T-helper 1 cell (primary cell): ENCODE measurements at places on chromosomes 6 and 20.

DNA sequence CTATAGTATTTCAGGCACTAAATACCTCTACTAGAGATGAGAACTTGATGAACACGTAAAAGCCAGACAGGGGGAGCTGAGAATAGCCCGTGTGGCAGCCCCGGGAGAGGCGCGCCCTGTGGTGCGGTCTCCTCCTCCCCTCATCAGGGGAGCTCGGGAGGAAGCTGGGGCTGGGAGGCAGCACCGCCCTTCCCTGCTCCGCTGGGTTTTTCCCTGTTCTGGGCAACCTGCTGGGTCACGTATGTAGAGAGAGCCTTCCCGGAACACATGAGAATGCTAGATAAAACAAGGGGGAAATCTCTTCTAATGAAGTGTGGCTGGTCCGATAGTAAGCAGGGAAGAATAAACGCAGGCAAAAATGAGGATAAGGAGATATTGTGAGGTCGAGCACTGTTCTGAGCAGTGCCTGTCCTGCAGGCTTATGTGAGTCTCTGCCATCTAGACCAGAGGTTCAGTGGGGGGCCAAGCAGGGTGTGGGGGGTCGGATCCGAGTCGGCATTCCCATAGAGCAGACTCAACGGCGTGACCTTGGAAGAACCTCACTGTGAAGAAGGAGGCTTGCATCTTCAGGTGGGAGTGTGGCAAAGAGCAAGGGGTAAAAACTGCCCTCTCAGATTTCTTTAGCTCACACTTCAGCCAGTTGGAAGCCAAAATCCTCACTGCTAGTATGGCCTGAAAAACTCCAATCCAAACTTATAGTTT is 13.4 kb upstream of the RPS6KA2 start:
- DNase-seq, result no peak

DNA sequence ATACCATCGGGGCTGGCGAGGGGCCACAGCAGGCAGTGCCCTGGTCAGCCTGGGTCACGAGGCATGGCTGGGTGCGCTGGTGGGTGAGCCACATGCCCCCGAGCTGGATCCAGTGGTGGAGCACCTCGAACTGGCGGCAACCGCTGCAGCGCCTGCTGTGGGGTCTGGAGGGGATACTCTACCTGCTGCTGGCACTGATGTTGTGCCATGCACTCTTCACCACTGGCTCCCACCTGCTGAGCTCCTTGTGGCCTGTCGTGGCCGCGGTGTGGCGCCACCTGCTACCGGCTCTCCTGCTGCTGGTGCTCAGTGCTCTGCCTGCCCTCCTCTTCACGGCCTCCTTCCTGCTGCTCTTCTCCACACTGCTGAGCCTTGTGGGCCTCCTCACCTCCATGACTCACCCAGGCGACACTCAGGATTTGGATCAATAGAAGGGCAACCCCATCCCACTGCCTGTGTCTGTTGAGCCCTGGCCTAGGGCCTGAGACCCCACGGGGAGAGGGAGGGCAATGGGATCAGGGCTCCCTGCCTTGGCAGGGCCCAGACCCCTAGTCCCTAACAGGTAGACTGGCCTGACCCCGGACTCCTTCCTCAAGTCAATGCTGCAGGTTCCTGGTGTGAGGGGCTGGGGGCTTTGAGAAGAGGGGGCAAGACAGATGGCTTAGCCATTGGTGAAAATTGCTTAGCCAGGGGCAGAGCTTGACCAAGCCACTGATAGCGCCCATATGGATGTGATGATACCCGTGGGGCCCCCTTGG is 598 bp downstream of the TMEM239 start:
- DNase-seq, result no peak

DNA sequence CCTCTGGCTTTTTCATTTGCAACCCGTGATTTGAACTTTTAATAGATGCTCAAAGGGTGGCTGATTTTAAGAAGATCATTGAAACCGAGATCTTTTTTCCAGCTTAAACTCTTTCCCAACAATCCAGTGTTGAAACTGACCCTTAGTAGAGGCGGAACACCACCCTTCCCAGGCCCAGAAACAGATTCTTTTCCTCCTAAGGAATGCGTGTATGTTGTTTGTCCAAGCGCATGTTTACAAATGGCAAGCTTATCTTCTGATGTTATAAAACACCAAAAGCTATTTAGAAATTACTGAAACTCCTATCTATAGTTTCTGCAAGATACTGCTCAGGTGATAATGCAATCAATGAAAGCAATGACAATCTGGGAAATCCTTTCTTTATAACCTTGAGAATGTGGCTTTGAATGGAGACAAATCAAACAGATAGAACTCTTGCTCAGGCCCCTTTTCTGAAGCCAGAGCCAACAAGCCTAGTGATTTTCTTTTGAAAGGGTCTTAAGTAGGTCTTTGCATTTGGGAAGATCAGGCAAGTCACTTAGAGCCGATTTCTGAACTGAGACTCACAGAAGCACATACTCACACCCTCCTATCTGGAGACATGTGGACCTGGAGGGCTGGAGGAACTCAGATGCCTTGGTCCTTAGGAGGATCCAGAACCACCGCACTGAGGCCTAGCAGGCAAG is 9.1 kb downstream of the BANF2 start:
- DNase-seq, result no peak

DNA sequence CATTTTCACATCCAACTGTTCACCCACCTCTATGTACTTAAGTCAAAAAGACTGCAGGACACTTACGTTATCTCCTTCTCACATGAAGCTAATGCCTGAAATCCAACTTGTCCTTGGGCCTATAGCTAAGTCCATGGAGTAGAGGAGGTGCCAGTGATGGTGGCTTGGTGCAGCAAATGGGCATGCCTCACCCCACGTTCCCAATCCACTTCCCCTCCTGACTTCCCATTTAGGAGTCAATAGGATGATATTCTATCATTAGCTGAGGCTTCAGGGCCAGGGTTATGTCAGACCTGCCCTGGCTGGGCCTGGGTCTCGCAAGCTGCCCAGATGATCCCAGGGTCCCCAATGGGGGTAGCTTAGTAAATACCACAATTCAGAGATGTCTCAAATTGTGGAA is 410.4 kb downstream of the MAFB start:
- DNase-seq, result no peak

DNA sequence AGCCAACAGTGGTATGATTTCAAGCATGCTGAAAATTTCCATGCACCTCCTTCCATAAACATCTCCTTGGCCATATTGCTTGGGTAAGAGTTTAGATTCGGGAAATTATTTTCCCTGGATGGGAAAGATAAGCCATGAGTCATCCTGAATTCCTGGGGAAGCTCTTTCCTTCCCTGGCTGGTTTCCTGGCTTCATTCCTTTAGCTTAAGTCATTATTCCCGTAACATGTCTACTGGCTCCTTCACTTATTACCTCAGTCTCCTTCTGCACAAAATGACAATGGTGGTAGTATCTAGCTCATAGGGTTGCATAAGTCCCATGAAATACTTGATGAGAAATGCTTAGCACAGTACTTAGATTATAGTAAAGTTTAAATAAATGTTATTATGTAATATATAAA is 27.6 kb downstream of the TINAG start:
- DNase-seq, result no peak

DNA sequence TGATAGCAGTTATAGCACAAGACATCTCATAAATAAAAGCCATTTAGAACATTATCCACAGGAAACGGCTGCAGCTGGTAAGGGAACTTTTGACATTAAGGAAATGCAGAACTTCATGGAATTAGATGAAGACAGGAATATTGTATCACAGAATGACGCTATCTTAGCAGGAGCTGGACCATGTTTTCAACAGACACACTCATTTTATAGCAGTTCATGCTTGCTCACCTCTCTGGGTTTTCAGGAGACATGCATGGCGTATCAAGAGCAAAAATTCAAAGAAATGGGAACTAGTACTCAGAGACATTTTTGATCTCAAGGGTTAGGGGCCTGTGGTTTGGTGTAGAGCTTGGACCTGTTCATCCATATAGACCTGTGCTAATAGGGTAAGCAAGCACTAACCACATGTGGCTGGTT is 125.0 kb downstream of the FYN start:
- no peak for DNase-seq

DNA sequence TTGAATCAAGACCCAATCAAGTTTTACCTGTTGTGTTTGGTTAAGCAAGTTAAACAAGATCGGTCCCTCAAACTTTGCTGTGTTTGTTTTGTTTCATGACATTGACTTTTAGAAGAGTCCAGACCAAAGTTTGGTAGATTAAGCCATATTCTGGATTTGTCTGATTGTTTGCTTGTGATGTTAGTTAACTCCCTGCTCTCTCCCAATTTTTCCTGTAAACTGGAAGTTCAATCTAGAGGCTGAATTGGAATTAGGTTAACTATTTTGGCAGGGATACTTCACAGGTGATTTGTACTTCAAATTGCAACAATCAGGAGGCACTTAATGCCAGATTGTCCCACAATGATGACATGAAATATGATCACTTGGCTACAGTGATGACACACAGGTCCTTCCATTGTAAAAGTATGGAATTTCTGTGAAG is 13.6 kb upstream of the SH3BGRL2 start:
- no peak for DNase-seq

GRCh38 chr20:62766071-62766450 is 30.2 kb upstream of the MRGBP start:
- no peak for DNase-seq

- DNase-seq, result no peak
Observed at GRCh38 chr6:8821981-8822381, 386.6 kb upstream of the SLC35B3 start.

- no peak for DNase-seq
Observed at GRCh38 chr20:31572042-31572700, 32.9 kb upstream of the ID1 start.

DNA sequence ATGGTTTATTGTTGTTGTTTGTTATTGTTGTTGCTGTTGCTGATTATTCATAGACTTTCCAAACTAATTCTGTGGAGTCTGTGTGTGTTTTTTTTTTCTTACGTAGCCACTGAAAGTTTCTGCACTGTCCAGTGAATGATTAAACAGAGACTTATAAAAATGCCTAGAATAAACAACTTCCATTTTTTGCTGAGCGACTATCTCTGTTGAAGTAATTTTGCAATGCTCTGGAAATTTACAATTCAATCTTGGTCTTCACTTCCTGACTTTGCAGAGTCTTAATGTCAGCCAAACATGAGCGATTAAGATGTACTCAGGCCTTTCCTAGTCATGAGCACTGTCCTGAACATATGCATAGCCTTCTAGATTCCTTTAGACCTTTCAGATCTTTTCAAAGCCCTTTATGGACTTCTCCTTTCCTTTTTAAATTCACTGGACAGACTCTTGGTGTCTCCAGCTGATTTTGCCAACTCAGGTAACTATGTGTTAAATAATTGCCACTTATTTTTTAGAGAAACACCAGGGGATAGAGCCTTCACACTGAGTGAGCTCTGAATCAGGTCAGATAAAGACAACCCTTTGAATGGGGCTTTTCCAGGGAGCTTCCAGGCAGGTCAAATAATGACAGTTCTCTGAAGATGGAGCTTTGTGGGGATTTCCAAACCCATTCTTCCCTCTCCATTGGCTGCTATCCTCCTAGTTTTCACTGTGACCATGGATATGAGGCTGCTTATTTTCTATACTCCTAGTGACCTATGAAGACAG is 622.8 kb upstream of the EPHA7 start:
- no peak for DNase-seq

DNA sequence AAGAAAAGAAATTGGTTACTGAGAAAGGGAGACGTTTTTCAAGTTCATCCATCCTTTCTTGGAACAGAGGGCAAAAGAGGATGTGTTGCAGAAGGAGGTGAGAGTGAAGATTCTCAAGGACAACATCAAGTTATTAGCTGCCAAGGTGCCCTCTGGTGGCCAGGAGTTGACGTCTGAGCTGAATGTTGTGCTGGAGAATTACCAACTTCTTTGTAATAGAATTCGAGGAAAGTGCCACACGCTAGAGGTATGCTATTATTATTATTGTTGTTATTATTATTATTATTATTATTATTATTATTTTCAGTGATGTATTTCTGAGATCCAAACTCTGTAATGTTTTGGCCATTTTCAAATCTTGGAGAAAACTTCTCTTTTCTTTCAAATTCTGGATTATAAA is 197.0 kb downstream of the UTRN start:
- DNase-seq, result peak; percentile 26

DNA sequence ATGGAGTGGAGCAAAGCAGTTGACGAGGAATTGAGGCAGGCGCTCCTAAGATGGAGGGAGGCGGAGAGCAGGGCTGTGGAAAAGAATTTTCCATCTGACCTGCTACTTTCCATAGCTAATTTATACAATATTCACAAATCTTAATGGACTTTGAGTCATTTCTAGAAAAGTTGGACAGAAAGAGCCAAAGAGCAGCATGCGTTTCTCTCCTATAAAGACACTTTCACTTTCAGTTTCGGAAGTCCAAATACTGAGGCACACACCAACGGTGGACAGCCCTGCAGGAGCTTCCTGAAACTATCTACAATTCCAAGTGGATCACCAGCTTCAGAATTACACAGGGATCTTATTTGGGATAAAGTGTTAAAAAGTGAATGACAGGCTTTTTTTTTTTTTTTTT is 43.5 kb downstream of the PANK2 start:
- DNase-seq, result no peak

DNA sequence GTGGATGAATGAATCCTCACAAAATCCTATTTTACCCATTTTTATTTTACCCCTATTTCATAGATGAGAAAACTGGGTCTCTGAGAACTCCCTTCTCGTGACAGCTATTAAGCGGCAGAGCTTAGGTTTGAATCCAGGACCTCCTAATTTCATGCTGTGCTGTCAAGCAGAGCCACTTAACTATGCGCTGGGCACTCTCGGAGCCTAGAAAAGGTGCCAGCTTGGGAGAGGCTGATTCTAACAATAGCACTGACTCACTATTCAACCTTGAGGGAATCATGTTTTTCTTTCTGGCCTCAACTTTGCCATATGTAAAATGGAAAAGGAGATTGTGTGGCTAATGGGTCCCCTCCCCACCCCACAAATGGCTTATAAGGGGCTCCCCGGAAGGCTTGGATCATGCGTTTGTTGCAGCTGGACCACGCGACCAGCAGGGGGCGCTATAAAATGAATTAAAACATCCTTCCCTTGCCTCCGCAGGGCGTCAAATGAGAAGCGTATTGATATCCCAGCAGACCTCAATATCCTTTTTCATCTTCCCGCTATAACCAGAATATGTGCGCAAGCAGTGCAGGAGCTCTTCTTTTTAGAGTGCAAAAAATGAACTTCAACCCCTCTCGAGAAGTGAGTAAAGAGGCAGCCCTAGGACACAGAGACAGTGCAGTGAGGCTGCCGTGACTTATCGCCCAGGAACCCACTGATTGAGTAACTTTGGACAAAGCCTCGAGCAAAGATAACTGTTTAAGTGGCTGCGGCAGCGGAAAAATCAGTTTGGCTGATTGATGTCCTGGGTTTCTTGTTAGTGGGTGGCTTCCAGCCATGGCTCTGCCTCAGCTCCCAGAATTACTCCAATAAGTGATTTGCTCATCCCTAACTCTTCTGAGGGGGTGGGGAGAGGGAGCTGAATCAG is 12.8 kb upstream of the PDYN start:
- DNase-seq, result peak; percentile 12
